ENCODE measurements at places on chromosomes 4 and X. TPM values are rescaled to one million over a fixed set of nuclear protein-coding genes. Genes with fewer than 3 reads are reported as not detected.

The MXRA5 gene
- 2.1 TPM for polyA plus RNA-seq

The SPANXC gene
- not detected for polyA plus RNA-seq

- DNase-seq, result no peak
Measured at GRCh38 chr4:80486603-80487002, 151.1 kb downstream of the CFAP299 start.

The TSPAN7 gene
- 54.9 TPM for polyA plus RNA-seq

DNA sequence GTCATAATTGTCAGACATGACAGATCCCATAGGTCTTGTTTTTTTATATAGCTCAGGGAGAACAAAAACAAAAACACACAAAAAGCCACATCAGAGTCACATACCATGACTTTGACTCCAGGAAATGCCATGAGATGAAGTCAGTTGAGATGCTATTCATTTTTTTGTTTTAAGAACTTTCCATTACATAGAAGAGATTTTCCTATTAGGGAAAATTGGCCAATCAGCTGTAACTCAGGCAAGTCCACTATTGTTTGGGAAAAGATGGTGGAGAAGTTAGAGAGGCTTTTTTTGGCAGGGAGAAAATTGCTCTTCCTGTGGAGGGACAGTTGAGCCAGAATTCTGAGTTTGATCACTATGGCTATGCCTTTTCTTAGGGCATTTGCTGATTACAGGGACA lies 72.6 kb downstream of the SMARCA5 start:
- DNase-seq, result no peak

GRCh38 chr4:24675721-24676389 lies 91.5 kb upstream of the DHX15 start:
- no peak for DNase-seq

DNA sequence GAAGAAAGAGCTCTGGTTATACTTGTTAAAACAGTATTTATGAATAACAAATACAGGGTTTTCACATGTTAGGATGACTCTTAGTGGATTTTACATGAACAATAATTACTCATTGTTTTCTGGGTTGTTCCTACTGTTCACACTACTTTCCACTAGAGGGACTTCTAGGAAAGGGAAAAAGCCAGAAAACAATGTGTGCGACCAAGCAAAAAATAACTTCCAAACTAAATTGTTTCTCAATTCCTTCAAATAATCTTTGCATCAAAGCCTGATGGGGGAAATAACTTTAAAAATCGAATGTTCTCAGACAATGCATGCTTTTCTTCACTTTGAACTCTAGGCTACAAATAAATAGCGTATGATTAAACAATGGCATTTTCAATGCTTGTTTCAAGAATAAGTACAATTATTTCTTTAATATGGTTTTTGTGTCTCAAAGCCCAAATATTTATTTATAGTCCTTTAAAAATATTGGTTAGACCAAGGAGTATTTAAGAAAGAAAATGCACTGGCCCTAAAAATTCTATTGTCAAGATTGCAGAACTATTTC lies 72.1 kb upstream of the ETNPPL start:
- DNase-seq, result no peak

Measured in right lung (tissue), 10 donors.